ENCODE measurements at places on chromosomes 13 and 19.

DNA sequence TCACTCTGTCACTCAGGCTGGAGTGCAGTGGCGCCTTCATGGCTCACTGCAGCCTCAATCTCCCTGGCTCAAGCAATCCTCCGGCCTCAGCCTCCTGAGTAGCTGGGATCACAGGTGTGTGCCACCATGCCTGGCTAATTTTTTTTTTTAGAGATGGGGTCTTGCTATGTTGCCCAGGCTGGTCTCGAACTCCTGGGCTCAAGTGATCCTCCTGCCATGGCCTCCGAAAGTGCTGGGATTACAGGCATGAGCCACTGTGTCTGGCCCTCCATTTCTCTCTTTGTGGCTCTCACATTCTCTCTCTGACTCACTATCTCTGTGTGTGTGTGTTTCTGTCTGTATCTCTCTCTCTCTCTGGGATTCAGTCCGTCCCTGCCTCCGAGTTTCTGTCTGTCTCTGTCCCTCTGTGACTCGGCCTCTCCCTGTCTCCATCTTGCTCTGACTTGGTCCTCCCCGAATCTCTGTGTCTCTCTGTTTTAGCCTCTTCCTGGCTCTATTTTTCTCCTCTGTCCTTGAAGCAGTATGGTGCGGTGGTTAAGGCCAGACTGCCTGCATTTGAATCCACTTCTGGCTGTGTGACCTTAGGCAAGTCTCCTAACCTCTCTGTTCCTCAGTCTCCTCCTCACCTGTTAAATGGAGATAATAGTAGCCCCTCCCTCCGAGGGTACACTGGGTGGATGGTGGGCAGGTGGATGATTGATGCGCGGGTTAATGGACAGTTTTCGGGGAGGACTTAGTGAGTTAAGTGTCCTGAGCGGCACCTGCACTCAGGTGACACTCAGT is 11.0 kb downstream of the MEIS3 start:
- no peak for DNase-seq

- DNase-seq, result no peak
Measured at GRCh38 chr19:18991006-18991405, 42.3 kb downstream of the SUGP2 start.

- no peak for DNase-seq
Measured at GRCh38 chr19:56191115-56191514, 6.5 kb downstream of the ZSCAN5B start.

DNA sequence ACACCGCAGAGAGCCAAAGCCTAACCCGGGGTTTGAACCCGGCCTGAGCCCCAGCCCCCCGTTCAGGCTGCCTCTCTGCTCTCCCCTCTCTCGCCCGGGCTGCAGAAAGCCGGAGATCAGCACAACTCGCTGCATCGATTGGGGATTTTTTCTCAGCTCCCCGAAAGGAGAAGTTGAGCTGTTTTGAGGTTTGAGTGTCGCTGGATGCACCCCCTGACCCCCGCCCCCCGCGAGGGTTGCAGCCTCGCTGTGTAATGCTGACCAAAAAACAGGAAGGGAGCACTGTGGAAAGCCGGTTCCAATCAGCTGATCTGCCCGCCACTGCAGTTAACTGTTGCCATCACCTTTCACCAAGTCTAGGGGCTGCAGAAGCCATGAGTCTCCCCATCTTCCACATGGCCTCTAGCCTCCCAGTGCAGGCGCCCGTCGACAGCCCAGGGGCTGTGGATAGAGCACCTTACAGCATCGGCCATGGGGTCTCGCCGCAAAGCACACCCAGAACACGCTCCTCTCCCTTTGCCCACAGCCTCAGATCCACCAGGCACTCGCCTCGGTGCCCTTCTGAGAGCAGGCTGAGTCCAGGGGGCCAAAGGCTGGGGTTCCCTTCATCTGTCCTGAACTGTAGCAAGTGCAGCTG is 34.5 kb downstream of the MYO9B start:
- no peak for DNase-seq

DNA sequence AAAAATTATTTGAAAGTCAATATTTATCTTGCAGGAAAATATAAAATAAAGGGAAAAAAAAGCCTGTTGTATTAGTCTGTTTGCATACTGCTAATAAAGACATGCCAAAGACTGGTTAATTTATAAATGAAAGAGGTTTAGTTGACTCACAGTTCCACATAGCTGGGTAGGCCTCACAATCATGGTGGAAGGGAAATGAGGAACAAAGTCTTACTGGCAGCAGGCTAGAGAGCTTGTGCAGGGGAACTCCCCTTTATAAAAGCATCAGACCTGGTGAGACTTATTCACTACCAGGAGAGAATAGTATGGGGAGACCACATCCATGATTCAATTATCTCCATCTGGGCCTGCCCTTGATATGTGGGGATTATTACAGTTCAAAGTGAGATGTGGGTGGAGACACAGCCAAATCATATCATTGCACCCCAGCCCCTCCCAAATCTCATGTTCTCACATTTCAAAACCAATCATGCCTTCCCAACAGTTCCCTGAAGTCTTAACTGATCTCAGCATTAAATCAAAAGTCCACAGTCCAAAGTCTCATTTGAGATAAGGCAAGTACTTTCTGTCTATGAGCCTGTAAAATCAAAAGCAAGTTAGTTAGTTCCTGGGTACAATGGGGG is 1416.5 kb upstream of the SPRY2 start:
- no peak for DNase-seq

DNA sequence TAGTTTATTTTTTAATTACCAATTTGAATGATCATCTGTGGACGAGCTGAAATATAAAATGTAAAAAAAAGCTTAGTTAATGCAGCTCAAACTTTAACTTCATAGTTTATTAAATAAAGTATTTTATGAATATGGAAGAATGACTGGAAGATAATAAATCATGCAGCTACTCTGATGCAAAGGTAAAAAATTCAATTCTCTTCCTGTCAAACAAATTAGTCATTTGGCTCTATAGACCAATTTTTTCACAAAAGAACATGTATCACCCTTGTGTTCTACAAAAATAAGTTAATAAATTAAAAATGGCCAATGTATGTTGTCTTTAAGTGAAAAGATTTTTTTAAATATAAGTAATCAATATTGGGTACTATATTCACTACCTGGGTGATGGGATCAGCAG is 26.2 kb downstream of the EXOSC8 start:
- DNase-seq, result no peak

DNA sequence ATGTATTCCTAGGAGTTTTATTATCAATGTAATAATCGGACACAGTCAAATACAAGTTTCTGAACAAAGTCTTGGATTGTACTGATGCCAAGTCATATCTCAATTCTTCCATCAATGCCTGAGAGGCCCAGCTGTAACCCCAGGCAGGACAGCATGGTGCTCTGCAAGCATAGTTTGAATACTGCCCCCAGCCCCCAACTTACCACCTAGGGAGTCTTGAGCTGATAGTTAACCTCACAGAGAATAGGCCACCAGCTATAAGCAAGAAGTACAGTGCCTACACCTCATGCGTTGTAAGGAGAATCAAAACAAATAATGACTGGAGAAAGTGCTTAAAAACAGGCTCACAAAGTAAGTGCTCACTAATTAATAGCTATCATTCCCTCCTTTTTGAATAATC is 2.7 kb downstream of the PROSER1 start:
- DNase-seq, result no peak

- no peak for DNase-seq
Measured at GRCh38 chr13:35140831-35141230, 198.8 kb downstream of the NBEA start.

DNA sequence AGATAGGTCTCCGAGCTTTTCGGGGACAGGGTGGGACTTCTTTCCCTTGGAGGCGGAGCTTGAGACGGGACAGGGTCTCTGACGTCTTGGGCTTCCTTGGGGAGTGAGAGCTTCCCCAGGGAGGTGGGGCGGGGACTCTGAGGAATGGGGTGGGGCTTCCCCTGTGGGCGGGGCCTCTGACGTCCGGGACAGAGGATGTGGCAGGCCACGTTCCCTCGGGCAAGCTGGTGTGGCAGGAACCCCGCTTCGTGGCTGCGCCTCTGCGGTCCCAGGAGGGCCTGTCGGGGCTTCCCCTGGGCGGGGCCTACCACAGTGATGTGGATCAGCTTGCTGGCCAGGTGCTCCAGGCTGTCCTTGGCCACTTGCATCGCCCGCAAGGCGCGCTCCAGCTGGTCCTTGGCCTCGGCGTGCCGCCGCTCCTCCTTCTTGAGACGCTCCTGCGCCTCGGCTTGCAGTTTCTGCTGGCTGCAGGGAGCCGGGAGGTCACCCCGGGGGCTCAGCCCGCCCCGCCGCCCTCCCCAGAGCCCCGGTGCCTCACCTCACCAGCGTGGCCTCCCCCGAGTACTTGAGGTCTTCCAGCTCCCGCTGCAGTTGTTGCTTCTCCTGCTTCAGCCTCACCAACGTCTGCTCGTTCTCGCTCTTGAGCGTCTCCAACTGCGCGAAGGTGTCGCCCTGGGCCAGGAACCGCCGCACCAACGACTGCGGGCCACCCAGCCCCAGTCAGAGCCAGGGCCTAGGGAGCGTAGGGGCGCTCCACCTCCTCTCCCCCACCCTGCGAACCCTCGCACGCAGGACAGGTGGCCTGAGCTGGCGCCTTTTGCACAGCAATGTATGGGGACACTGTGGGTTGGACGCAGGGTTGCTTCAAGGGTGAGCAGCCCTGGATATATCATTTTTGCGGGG is 3.3 kb upstream of the RGL3 start:
- DNase-seq, result peak; percentile 39

DNA sequence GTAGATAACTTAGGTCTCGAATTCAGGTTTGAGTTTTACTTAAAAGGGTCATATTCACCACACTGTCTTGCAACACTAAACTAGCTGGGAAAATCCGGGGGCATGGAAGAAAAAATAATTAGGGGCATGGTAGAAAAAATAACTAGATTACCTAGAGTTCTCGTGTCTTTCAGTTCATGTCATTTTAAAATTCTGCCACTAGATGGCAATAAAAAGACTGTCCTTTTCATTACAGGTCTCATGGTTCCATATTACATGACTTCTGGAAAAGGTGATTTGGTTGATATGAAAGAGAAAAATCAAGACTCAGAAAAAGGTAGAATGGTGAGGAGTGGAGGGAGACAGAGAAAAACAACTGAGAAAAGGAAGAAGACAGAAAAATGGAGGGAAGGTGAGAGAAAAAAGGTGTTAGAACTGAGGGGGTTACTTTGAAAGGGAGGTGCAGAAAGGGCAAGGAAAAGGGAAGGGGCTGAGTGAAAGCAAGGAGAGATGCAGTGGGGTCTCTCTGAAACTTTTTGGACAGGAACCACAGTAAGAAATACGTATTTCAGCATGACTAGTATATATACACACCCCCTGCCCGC is 299.0 kb downstream of the KLF12 start:
- DNase-seq, result no peak

DNA sequence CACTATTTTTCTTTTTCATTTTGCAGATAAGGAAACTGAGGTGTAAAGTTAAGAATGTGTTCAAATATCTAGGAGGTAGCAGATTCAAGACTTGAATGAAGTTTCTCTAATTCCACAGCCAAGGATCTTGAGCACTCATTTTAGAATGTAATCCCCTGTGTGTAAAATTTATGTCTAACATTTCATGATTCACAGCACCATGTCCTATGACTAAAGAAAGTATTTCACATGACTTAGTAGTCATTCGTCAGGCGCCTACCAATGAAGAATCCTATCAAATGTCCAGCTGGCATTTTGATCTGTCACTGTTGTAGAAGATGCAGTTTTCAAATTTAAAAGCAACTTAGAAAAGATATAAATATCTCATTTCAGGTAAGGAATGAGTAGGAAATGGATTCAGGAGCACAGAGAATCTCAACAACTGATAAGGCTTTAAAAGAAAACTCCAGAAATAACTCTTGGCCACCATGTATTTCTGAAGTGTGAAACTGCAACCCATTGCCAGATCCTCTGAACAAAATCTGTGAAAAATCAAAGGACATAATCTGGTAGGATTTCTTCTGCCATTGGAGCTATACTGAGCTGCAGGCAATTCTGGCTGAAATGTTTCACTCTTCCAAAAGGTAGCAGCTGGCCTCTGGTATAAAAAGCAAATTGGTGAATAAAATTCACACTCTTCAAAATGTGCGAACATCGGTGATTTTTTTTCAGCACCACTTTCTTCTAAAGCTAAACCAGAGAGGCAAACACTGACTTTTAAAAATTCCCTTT is 92.2 kb downstream of the DCLK1 start:
- DNase-seq, result no peak

DNA sequence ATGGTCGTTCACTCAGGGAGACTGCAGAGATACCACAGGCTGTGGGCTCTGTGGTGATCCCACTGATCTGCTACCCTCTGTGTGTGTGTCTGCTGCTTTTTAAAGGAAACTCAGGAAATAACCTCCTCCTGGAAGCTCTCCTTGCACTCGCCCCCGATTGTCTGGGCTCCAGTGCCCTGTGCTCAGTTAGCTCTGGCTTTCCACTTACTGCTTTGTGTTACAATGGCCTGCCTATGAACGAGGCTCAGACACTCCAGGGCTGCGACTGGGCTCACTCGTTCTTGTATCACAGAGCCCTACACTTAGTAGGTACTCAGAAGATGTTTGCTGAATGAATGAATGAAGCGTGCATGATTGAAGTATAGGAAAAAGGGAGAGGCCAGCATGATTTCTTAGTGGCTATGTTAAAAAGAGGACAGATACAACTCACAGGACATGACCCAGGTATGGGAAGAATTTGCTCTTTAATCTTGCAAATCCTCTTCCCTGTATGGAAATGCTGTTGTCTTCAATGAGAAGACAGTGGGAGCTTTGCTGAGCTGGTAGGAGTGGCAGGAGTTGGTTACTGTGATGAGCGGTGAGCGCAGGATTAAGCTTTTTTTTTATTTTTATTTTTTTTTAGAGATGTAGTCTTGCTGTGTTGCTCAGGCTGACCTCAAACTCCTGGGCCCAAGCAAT is 26.4 kb downstream of the B3GLCT start:
- DNase-seq, result peak; percentile 28

GRCh38 chr13:20822406-20822805 is 48.6 kb upstream of the EEF1AKMT1 start:
- no peak for DNase-seq

- no peak for DNase-seq
Measured at GRCh38 chr13:88005188-88005587, 334.0 kb downstream of the SLITRK5 start.

- no peak for DNase-seq
Measured at GRCh38 chr13:28650284-28650683, 8.6 kb upstream of the POMP start.

- DNase-seq, result no peak
Measured at GRCh38 chr13:58587183-58587582, 955.6 kb downstream of the PCDH17 start.

DNA sequence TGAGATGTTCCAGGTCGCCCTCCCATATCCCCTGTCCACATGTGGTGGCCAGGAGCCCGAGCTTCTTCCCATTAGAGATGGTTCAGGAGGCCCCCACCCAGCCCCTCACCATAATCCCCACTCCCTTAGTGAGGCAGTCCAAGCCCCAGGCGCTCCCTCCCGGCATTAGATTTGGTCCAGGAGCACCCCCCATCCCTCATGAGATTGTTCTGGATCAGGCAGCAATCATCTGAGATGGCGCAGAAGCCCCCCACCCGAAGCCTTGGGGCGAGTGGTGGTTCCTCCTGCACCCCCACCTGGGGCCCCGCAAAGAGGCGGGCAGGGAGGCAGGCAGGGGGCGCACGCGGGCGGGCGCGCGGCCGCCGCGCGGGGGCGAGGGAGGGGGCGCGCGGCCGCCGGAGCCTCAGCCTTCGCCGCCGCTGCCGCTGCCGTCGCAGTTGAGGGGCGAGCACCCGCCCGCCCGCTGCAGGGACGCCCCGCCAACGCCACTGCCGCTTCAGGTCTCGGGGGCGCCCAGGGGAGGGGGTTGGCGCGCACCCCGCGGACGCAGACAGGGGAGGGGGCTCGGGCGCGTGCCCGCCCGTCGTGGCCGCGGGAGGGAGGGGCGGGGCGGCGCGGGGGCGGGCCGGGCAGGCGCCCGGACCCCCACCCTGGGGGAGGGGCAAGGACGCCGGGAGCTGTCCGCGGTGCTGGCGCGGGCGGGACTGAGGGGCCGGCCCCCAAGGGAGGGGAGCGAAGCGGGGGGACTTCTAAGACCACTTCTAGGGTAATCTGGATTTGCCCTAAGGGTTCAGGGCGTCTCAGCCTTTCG is 46.4 kb upstream of the SHKBP1 start:
- peak; percentile 73 for DNase-seq

Measured in endothelial cell (in vitro differentiated cells).